Activated CD4-positive, alpha-beta T cell treated with anti-CD3 and anti-CD28 coated beads, Interleukin-2, Interleukin-6, amounts not matched to agents 100 ng/mL and 50 ng/mL, durations not matched to agents 16 hours and 8 hours (primary cell): ENCODE measurements at places on chromosomes 2 and 18.

- DNase-seq = no peak
These were observed 84.6 kb upstream of the MAP3K20 start for GRCh38 chr2:172991031-172991430.

- no peak for DNase-seq
These were observed 19.8 kb upstream of the MARCHF4 start for GRCh38 chr2:216392018-216392562.

DNA sequence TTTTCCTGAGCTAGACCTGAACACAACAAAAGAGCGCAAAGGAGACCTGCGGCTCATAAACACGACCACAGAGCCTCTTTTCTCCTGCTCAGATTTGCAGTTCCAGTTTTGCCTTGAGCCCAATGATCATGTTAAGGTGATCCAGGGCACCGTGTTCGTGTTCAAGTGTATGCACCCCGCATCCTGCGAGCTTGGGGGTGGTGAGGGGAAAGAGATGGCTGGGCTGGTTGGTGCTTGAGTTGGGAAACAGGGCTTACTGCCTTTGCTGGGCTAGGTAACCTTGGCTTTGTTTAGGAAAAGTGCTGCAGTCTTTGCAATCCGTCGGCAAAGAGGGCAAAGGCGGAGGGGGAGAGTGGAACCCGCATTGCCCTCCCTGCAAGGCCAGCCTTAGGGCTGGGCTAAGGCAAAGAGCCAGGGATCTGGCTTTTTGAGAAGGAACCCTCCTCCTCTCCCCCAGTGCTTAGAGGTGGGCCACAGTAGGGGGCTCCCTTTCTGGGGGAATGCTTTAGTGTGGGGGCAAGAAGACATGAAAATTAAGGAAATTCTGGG lies 1.3 kb downstream of the HOXD10 start:
- no peak for DNase-seq

DNA sequence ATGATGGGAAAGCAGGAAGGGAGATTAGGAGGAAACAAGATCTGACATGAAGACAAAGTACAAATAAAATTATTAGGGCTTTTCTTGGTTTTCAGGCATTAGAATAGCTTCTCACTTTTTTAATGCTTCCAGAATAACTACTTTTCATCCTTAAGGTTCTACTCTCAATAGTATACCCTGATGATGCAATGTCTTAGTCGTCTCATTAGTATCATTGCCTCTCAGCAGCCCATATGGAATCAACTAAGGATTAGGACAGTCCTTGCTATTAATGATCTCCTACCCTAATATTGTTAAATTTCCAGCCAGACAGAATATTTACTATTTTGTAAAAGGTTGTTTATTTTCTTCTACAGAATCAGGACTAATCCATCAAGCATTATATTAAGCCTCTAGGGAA lies 55.9 kb downstream of the RELCH start:
- DNase-seq = no peak

GRCh38 chr2:67374481-67374880 lies 22.7 kb upstream of the ETAA1 start:
- no peak for DNase-seq
